ENCODE measurements at places on chromosomes 7 and 10.

DNA sequence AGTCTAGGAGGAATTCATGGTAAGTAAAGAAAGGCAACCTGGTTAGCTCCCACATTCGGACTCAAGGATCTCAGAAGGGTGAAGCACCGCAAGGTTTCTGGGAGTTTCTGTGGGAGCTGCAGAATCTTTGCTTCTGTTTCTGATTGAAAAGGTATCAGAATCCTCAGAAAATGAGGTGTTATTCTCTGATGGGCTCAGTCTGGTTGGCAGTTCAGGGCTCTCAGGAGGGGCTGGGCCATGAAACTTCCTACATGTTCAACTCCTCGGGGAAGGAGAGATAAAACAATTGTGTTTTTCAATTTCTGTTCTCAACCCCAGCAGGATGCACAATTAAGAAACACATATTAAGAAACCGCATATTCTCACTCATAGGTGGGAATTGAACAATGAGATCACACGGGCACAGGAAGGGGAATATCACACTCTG lies 9.1 kb downstream of the OR2A7 start:
- DNase-seq: no peak

- DNase-seq: no peak
Observed at GRCh38 chr7:74217455-74218342, 7.9 kb downstream of the LAT2 start.

- DNase-seq: no peak
Observed at GRCh38 chr10:23391821-23392220, 47.1 kb upstream of the OTUD1 start.

GRCh38 chr7:159065852-159066480 lies 78.7 kb downstream of the VIPR2 start:
- DNase-seq: no peak

DNA sequence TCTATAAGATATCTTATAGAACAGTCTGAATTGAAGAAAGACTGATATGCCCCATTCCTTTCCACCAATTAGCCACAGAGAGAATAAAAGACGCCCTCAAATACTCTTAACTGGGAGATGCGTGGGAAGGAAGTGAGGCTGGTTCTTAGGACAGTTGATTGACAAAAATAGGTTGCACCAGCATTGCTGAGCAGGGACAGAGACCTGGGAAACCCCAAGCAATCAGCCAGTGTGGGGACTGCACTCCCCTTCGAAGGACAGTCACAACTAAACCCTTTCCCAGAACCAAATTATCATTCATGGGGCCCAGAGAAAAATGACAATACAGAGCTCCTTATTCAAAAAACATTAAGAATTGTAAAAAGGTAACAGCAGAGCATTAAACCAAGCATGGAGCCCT lies 196.9 kb upstream of the GHITM start:
- DNase-seq: no peak

- DNase-seq: no peak
Observed at GRCh38 chr10:116055252-116055916, 217.6 kb downstream of the GFRA1 start.

DNA sequence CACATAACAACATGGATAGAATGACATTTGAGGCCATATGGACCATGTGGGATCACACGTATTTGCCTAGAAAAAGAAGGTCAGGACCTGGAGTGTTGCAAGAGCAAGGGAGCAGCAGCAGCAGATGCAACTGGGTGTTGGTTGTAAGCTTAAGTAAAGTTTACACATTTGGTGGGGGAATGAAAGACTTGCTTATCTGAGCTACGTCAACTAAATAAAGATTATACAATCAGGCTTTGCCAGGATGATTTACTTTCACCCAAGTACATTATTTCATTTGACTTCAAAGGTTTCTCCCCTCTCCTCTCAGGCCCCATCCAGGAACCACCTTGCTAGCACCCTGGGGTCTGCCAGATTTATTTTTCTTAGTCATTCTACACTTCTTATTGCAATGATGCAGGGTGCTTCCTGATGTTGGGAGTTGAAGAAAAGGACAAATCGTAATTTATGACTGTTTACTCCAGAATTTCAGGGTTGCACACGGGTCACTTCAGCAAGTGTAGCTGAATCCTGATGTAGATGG lies 591.9 kb upstream of the IGFBP3 start:
- no peak for DNase-seq

DNA sequence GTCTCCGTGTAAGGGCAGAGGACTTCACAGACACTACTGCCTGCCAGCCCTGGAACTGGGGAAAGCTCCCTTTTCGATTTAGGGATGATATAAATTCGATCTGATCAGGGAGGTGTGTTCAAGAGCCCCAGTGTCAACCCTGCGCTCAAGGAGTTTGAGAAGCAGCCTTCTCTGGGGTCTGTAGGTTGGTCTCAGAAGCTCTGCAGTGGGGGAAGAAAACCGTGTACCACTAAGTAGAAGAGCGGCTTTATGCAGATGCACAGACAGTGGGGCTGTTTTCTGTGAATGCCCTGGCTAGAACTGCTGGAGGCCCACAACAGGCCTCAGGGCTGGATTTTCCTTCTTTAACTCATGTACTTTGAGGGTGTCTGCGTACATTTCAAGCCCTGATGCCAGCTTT lies 6.3 kb upstream of the TBX20 start:
- DNase-seq: no peak

GRCh38 chr7:29032146-29032545 lies 74.0 kb upstream of the TRIL start:
- no peak for DNase-seq

DNA sequence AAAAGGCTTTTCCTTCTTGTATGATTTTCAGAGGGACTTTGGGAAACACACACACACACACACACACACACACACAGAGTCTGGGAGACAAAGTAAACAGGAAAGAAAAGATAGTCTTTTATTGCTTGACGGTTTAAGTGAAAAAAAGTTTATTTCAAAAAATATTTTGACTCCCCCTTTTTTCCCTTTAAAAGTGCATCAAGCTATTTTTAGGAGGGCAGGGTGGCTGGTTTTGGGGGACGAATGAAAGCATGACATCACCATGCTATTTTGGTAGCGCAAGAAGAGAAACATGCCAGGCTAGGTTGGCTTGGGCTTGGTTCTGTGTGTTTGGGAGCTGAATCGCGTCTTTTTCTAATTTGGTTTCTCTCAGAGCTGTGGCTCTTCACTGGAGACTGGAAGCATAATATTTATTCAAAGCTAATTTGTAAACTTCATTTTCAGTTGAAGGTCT lies 129.2 kb downstream of the BAMBI start:
- no peak for DNase-seq

DNA sequence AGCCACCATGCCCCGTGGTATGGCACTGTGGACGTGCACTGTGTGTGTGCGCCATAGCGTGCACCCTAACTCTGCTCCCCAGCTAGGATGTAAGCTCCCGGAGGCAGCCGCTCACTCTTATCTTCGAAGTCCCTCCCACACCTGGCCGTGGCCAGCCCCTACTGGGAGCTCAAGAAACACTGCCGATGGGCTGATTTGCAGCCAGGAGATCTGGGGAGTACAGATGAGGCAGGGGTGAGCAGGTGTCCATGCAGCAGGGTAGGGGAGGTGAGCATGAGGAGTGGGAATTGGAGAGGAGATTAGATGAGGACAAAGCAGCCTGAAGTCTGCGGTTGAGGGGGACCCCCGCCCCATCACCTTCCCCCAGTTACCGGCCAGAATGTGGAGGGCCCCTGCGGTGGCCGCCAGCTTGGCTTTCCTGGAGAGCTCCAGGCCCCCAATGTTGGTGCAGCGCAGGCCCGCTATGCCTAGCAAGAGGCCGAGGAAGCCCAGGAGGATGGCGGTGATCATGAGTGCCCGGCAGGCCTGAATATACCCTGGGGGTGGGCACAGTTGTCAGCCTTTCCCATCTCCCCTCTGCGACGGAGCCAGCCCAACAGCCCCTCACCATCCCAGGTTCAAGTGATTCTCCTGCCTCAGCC lies 3.6 kb downstream of the CLDN15 start:
- DNase-seq: no peak

- no peak for DNase-seq
Observed at GRCh38 chr10:96532523-96532922, 18.8 kb upstream of the TLL2 start.

- DNase-seq: no peak
Observed at GRCh38 chr10:32073659-32074058, 17.4 kb upstream of the KIF5B start.

- DNase-seq: no peak
Observed at GRCh38 chr7:128941323-128941890, 3.7 kb downstream of the IRF5 start.

- DNase-seq: no peak
Observed at GRCh38 chr10:5585517-5586206, 60.9 kb downstream of the CALML3 start.

GRCh38 chr7:51602376-51602775 lies 285.8 kb upstream of the COBL start:
- no peak for DNase-seq

GRCh38 chr7:111393011-111393754 lies 169.1 kb downstream of the IMMP2L start:
- no peak for DNase-seq
